Left colon (tissue), 2 donors: ENCODE measurements at places on chromosomes 11 and 22. TPM values are rescaled to one million over a fixed set of nuclear protein-coding genes. Genes with fewer than 3 reads are reported as not detected.

DNA sequence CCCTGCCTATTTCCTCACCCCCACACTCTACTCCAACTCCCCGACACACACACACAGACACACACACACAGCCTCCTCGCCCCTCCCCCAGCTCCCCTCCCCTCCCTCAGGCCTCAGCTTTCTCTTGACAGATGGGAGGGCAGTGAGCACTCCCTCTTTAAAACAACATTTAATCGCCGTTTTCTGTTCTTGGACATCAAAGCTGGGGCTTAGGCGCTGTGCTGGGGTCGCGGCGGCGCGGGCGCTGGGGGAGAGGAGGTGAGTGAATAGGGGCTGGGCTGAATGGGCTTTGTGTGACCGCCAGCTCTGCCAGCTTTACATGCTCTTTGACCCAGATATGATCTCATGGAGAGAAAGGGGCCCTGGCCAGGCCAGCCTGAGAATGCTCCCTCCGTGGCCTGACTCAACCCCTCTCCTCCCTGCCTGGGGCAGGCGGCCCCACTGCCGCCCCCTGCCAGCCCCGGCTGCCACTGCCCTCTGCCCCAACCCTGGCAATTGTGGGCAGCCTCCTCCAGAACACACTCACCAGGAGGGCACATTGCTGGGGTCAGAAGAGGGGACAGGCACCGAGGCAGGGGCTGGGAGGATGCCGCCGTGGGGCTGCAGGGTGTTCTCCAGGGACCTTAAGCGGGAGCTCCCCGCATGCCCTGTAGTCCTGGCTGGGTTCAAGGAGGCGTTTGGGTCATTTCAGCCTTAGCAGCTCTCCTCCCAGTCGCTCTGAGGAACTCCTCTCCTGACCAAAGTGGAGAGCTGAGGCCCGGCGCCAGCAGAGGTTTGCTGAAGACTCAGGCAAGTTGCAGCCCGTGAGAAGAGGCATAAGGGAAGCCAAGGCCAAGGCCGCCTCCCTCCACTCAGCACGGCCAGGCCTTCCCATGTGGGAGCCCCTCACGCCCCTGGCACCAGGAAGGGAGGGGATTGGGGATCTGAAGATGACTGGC, 38.3 kb upstream of the NNMT start:
- DNase-seq: no peak

DNA sequence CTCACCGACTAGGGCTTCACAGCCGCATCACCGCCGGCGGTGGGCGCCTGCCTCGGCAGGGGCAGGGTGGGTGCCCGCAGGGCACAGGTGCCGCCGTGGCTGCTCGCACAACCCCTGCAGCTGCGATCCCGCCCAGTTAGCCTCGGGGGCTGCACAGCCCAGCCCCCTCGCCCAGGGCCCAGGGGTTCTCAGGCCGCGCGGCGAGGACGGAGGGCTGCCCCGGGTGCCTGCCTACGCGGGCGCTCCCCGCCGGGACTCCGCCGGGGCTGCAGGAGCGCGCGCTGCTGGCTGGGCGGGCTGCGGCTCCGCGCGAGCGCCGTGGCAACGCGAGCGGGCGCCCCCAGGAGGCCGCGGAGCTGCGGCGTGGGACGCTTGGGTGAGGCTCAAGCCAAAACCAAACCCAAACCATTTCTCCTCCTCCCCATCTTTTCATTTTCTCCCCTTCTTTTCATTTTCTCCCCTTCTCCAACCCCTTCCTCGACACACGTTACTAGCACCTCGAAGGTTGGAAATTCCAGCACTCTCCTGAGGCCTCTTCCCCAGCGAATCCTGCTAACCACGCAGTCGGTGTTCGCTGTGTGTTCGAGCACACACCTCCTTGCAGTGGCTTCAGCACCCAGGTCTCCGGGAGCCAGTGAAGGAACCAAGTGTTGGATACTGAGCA, at the start of gene MICAL3:
Gene MICAL3 (minus strand): TSS at position 286 of the 664 bp plus-strand sequence. CDS start 117,749 bp downstream, outside the sequence.
- DNase-seq: peak; percentile 78

DNA sequence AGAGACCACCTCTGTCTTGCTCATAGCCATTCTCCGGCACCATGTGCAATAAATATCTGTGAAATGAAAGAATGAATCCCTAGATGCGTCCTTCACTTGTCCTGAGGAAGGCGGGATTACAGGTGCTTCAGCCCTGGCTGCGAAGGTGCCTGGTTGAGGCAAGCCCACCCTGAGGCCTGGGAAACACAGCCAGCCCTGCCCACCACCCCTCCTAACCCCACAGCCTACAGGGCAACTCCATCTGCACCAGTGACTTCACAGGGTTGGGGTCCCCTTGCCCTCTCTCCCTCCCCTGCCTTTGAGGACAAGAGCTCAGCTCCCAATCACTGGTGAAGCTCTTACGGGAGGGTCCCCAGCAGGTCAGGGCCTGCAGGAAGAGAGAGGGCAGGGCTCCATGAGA, 17.5 kb upstream of the SCGB1A1 start:
- no peak for DNase-seq

GRCh38 chr11:135008001-135008405, 596.0 kb upstream of the B3GAT1 start:
- no peak for DNase-seq

DNA sequence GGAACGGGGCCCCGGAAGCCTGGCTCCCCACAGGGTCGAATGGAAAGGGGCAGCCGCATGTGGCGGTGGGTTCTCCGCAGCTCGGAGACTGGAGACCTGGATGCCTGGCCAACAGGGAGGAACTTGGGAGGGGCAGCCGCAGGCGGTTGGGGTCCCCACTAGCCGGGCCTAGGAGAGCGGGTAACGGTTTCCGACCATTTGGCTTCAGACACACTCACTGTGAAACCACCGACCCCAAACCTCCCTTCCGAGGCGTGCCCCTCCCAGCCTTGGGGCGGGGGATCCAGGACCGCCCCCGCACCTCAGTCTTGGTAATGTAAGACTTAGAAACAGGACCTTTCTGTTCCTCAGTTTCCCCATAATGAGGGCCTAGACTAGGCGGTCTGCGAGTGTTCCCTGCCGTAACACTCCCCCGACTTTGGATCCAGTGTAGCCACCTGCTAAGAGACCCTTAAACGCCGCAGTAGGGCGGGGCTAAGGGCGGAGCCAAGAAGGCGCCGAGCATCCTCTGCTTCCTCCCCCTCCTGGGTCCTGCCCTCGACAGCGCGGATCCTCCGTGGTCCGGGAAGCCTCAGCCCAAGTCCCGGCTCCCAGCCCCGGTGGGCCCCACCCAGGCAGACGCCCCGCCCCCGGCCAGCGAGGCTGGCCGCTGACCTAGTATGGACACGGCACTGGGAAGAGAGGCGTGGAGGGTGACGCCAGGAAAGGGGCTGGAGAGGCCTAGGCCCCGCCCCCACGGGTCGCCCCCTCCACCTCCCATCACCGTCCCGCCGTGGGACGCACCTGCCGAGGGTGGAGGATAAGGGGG, 1.8 kb upstream of the RASGRP2 start:
- peak; percentile 85 for DNase-seq

GRCh38 chr11:35030716-35031213, 108.2 kb upstream of the CD44 start:
- DNase-seq: no peak

- no peak for DNase-seq
These were observed 59.4 kb upstream of the CD44 start for GRCh38 chr11:35079611-35080010.

The SCGB1A1 gene
- total RNA-seq: not detected

The MUC15 gene
- total RNA-seq: not detected
